ENCODE measurements at places on chromosomes 7 and 10. TPM values are rescaled to one million over a fixed set of nuclear protein-coding genes. Genes with fewer than 3 reads are reported as not detected.

DNA sequence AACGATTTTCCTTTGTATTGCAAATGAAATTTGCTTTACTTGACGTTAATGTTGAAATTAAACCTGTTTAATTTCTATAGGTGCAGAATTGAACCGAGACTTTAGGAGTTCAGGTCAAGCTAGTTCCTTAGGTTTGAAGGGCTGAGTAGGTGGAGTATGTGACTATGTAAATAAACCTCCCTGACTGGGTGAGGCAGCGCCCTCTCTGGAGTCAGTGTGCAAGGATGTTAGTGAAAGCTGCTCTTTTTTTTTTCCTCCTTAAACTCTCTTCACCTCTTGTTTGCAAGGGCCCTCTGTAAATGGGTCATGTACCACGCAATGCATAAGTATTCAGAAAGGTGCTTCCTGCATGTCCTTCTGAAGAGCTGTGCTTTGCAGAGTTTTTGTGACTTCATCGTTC lies 33.8 kb downstream of the GALNT17 start:
- DNase-seq = no peak

The TUBB8 gene
- total RNA-seq = not detected

- DNase-seq = no peak
These were observed 3.5 kb upstream of the ARL4A start for GRCh38 chr7:12683678-12684585.

DNA sequence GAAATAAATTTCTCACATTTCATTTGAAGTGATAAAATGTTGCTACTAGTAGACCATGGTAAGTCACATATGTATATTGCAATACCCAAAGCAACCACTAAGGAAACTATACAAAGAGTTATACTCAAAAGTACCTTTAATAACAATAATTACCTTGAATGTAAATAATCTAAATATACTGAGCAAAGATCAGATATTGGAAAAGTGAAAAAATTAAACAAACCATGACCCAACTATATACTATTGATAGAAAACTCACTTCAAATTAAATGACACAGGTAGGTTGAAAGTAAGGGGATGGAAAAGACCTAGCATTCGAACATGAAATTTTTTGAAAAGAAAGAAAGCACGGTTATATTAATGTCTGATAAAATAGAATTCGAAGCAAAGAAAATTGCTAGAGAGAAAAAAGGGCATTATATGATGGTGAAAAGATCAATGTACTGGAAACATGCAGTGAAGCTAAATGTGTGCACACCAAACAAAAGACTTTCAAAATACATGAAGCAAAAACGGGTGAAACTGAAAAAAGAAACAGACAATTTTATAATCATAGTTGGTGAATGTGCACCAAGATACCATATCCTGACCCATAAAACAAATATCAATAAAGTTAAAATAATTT lies 29.1 kb downstream of the TFPI2 start:
- no peak for DNase-seq

The GALNT17 gene
- total RNA-seq = 1.4 TPM

- no peak for DNase-seq
These were observed 40.3 kb downstream of the PRF1 start for GRCh38 chr10:70562036-70562755.

The CRYGN gene
- not detected for total RNA-seq
